ENCODE measurements at places on chromosomes 3 and 15.
A peak's percentile ranks its signal among the peaks of the same experiment; 100 is the strongest.

DNA sequence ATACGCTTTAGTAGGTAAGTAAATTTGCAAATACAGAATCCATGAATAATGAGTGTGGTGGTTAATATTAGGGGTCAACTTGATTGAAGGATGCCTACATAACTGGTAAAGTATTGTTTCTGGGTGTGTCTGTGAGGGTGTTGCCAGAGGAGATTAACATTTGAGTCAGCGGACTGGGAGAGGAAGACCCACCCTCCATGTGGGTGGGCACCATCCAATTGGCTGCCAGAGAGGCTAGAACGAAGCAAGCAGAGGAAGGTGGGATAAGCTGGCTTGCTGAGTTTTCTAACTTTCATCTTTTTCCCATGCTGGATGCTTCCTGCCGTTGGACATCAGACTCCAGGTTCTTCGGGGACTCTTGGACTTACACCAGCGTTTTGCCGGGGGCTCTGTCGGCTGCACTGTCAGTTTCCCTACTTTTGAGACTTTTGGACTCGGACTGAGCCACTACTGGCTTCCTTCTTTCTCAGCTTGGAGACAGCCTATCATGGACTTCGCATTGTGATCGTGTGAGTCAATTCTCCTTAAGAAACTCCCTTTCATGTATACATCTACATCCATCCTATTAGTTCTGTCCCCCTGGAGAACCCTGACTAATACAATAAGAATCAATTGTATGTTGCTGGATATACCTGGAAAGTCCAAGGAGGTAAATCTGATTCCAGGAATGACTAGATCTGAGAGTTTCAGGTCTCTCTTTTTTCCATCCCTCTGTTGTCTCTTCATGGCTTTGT is 25.8 kb upstream of the NEDD4 start:
- no peak for DNase-seq

- DNase-seq = no peak
Observed at GRCh38 chr3:47008851-47009224, 29.4 kb downstream of the NBEAL2 start.

DNA sequence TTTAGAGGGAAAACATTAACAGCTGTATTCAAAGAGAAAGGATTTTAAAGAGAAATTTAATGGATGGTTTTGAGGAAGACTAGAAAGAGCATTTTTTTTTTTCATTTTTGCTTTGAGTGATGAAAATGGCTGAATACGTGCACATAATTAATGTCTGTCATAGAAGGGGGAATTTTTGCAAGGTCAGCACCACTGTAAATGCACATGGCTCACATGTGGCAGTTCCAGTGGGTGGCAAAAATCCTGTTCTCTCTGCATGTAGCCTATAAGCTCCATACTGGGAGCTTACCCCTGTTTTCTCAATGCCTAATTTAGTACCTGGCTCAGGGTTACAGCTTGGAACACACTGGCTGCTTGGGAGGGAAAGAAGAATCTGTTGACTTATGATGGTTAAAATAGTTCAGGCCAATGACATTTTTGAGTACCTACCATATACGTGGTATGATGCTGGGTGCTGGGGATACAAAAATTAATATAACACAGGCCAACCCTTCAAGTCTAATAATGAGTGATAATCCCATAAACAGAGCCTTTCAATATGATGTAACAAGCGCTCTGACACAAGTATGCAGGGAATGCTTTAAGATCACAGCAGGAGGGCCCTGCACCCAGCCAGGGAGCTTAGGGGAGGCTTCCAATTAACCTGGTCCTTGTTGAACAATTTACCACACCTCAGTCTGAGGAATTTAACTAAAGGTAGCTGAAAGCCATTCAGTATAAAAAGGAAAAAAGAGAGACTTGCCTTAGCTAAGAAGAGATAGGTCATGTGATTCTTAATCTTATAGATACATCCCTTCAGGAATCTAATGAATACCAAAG is 33.0 kb downstream of the HSPBAP1 start:
- DNase-seq = peak; percentile 16

- DNase-seq = no peak
Observed at GRCh38 chr3:127368186-127369032, 80.6 kb upstream of the PRR20G start.

- DNase-seq = no peak
Observed at GRCh38 chr15:83947156-83947555, 288.4 kb upstream of the GOLGA6L4 start.

- DNase-seq = no peak
Observed at GRCh38 chr3:123169930-123170329, 31.8 kb upstream of the SEC22A start.

DNA sequence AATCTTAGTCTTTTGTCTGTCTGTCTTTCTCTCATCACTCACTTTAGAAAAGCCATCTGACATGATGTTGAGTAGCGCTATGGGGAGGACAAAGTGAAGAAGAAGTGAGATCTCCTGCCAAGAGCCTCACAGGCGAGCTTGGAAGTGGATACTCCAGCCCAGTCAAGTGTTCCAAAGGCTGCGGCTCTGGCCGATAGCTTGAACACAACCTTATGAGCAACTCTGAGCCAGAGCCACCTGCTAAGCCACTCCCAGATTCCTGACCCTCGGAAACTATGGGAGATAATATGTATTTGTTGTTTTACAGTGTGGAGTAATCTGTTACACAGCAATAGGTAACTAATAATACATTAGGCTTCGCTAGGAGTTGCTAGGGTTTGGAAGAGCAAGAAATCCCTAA is 76.2 kb downstream of the MB21D2 start:
- DNase-seq = no peak

- DNase-seq = no peak
Observed at GRCh38 chr3:55571216-55571813, 84.2 kb upstream of the WNT5A start.

DNA sequence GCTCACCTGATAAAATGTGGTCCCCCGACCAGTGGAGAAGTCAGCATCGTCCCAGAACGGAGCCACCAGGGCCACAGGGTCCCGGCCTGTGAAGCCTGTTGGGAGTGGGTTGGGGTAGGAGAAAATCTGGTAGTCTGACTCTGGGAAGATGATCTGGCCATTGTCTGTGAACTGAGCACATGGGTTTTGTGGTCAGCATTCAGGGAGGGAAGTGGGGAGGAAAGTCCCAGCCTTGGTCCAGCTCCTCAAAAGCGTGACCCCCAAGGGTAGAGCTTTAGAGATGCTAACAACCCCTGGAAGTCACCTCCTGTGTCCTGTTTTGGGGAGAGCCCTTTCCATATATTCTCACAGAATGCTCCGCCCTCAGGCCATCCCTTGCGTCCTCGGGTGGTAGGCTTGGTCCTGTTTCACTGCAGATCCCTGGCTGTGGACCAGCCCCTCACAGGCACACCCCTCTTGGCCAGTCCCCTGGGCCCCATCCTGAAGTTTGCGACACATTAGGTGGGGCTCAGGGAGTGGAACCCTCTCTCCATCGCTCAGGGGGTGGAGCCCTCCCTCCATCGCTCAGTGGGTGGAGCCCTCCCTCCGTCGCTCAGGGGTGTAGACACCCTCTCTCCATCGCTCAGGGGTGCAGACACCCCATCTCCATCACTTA is 40.0 kb downstream of the MUC4 start:
- no peak for DNase-seq

DNA sequence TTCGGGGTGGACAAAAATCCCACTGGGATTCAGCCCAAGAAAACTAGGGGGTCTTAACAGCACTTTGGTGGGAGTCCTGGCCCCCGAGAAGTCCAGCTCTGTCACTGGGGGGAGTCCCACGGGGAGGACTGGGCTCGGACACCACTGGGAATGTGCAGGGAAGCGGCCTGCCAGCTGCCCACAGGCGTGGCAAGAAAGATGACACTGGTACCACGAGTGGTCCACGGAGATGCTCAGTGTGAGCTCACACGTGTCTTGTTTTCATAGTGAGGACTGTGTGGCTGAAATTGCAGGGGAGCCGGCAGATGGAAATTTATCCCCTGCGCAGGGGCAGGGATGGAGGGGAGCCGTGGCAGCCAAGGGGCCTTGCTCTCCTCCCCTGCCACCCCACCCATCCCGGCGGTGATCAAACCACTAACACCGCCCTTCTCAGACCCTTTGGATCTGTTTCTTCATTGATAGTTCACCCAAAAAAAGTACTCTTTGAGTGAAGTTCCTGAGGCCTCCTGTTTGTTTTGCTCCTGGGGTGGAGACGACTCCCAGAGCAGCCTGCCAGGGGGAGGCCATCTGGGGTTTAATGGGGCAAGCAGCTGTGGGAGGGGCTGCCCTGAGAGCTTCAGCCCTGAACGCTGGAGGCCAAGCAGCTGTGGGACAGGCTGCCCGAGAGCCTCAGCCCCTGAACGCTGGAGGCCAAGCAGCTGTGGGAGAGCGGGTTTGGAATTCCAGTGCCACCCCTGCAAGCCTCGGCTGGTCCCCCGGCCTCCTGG is 130.9 kb downstream of the LRRK1 start:
- DNase-seq = no peak

- DNase-seq = peak; percentile 46
Observed at GRCh38 chr15:42474827-42475226, 16.1 kb downstream of the ZNF106 start.

- peak; percentile 94 for DNase-seq
Observed at GRCh38 chr3:194255252-194256039, 95.7 kb downstream of the CPN2 start.

DNA sequence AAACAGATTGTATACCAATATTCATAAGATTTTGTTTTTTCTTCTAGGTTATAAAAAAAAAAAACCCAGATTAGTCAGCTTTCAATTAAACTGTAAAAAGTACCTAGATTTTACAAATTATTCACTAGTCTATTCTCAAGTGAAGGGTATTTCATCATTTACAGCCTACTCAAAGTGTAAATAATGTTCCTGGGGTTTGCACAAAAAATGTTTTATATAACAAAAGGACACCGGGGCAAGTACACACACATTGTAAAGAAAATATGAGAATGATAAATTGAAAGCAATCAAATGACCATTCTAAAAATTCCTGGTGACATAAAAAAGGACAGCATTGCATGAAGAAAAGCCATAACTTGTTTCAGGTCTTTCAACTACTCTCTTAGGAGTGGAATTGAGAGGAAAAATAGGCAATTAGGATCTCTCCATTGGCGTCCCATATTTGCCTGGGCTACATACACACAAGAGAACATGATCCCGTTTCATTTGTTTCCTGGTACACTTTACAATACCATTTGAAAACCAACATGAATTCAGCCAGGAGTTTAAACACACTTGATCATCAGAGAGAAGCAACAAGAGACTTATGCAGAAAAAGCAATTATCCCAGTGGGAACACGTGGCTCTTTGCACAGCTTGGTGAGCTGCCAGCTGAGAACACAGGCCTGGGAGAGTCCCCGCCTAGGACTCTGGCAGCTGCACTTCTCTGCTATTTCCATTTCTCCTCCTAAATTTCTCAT is 1039.2 kb downstream of the ROBO1 start:
- no peak for DNase-seq

GRCh38 chr3:72147600-72147999 is 362.7 kb upstream of the PROK2 start:
- no peak for DNase-seq

- no peak for DNase-seq
Observed at GRCh38 chr3:65951836-65952505, 86.7 kb downstream of the MAGI1 start.

GRCh38 chr15:89998141-89998661 is 2.9 kb upstream of the ZNF710 start:
- peak; percentile 69 for DNase-seq

DNA sequence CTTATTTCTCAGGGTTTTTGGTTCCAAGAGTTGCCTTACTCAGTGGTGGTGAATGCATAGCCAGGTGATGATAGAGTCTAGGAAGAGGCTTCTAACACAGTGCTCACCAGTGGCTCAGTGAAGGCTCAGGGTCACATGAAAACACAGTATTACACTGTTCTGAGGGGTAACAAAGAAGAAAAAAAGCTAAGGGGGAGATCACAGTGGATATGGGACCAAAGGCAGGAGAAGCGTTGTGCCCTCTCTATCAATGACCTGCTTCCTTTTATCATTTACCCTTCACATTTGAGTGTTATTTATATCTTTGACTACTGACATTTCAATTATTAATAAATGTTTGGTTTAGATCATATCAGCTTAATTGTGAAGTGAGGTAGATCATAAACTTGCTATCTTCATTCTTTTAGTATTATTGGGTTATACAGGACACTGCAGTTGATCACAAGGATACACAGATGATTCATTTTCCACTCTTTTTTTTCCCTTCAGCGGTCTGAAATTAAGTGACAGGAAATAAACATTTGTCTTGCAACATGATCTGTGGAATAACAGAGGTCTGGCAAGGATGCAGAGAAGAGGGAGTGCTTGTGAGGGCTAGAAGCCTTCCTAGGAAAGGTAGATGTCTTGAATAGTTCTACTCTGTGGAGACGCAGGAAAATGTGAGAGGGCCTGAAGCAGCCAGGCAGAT is 171.7 kb downstream of the C3orf38 start:
- no peak for DNase-seq
